Cerebellum (tissue), 4 donors: ENCODE measurements at places on chromosomes 4 and X. TPM values are rescaled to one million over a fixed set of nuclear protein-coding genes. Genes with fewer than 3 reads are reported as not detected.

C1QTNF7 gene
- total RNA-seq, result 1.5 TPM

TBX22 gene
- 0.18 TPM for total RNA-seq

SPARCL1 gene
- total RNA-seq, result 83.3 TPM

SATL1 gene
- 2.6 TPM for total RNA-seq

SLBP gene
- total RNA-seq, result 25.5 TPM

SYTL4 gene
- 3.4 TPM for total RNA-seq

FOXR2 gene
- total RNA-seq, result not detected

ADRA2C gene
- 5.3 TPM for total RNA-seq

TCEAL7 gene
- total RNA-seq, result 48.6 TPM

HMX1 gene
- 0.18 TPM for total RNA-seq

UBE2A gene
- 34.1 TPM for total RNA-seq

GPC4 gene
- 4.2 TPM for total RNA-seq

HSFX3 gene
- not detected for total RNA-seq

NEK1 gene
- total RNA-seq, result 31.6 TPM

WNK3 gene
- total RNA-seq, result 40.2 TPM

ANK2 gene
- total RNA-seq, result 333 TPM

IBSP gene
- total RNA-seq, result 0.27 TPM

RAB39B gene
- total RNA-seq, result 20.1 TPM

FMR1NB gene
- not detected for total RNA-seq

TRMT44 gene
- total RNA-seq, result 27.8 TPM

MAGEA2 gene
- total RNA-seq, result not detected

CYSLTR1 gene
- 2.6 TPM for total RNA-seq

DMP1 gene
- not detected for total RNA-seq

VGLL1 gene
- total RNA-seq, result not detected

PAGE2B gene
- total RNA-seq, result not detected

ARHGAP10 gene
- 9.8 TPM for total RNA-seq

HERC6 gene
- 2.4 TPM for total RNA-seq

IQCM gene
- total RNA-seq, result not detected

TSPAN7 gene
- total RNA-seq, result 102 TPM

ARX gene
- not detected for total RNA-seq

RNF175 gene
- 14.5 TPM for total RNA-seq

CHIC1 gene
- total RNA-seq, result 19.5 TPM

DCAF4L1 gene
- total RNA-seq, result 0.18 TPM

ADGRG2 gene
- total RNA-seq, result 0.82 TPM

MAGEC3 gene
- 0.54 TPM for total RNA-seq

GALNTL6 gene
- 51.1 TPM for total RNA-seq

MAGEB1 gene
- total RNA-seq, result not detected

TRIM61 gene
- total RNA-seq, result 2.2 TPM

CCDC158 gene
- total RNA-seq, result 4.3 TPM

MAGEE2 gene
- total RNA-seq, result 2.0 TPM

GASK1B gene
- total RNA-seq, result 30.6 TPM

MAGEB4 gene
- total RNA-seq, result not detected

AP1AR gene
- 53.4 TPM for total RNA-seq

HCFC1 gene
- total RNA-seq, result 20.0 TPM

PLAC8 gene
- total RNA-seq, result 0.82 TPM

SPON2 gene
- 21.9 TPM for total RNA-seq

AMBN gene
- not detected for total RNA-seq

FGFBP2 gene
- not detected for total RNA-seq

DIPK2B gene
- total RNA-seq, result 5.0 TPM

CFAP47 gene
- 6.8 TPM for total RNA-seq

STAP1 gene
- total RNA-seq, result not detected

ANXA10 gene
- not detected for total RNA-seq

FAM156A gene
- 25.0 TPM for total RNA-seq

GPM6B gene
- total RNA-seq, result 308 TPM

MBTPS2 gene
- total RNA-seq, result 17.7 TPM

RRH gene
- total RNA-seq, result 0.64 TPM
